ENCODE measurements at places on chromosomes 3 and 15. TPM values are rescaled to one million over a fixed set of nuclear protein-coding genes. Genes with fewer than 3 reads are reported as not detected.

EOMES gene
- 0.22 TPM for total RNA-seq

CCDC9B gene
- 3.5 TPM for total RNA-seq

DHFR2 gene
- 4.1 TPM for total RNA-seq

SLC26A6 gene
- 18.9 TPM for total RNA-seq

LRTM1 gene
- not detected for total RNA-seq

WNT5A gene
- 5.3 TPM for total RNA-seq

Data from subcutaneous adipose tissue (tissue), 4 donors.